Ascending aorta (tissue), 2 donors: ENCODE measurements at places on chromosomes 16 and 17.

DNA sequence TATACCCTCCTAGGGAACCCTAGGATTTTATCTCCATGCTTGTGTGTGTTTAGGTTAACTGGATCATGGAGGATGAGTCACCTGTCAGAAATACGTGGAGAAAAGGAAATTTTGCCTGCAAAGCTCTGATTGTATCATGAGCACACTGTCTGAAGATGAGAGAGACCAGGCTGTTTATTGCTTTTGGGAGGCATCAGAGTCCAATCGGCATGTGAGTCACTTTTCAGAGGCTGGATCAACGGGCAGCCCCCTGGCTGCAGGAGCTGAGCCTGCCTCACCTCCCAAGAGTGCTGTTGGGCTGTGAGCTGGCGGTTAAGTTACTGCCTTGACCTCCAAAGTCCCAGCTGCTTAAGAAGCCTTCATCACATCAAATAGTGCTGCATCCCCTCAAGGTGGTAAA lies 41.5 kb upstream of the MED9 start:
- no peak overlapping the region for H3K4me3 ChIP-seq
- no peak overlapping the region for H3K27ac ChIP-seq
- H3K4me1 ChIP-seq = no peaks in the 10 kb centered on the region
- no peaks in the 10 kb centered on the region for H3K36me3 ChIP-seq
- H3K27me3 ChIP-seq = no peaks in the 10 kb centered on the region

DNA sequence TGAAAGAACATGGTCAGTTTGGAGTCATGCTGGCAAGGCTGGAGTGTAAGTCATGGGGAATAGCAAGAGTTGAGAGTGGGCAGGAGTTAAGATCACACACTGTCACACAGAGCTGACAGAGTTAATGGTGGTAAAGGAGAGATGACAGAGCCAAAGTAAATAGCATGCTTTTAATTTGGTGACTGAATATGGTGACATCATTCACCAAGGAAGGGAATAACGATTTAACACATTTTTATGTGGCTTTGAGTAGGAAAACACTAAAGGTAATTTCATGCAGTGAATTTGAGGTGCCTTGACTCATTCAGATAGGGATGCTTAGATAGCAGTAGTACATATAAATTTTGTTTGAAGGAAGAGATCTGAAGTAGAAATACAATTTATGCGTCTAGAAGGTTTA lies 42.1 kb downstream of the SYNRG start:
- H3K4me1 ChIP-seq = no peaks in the 10 kb centered on the region
- H3K4me3 ChIP-seq = no peak overlapping the region

DNA sequence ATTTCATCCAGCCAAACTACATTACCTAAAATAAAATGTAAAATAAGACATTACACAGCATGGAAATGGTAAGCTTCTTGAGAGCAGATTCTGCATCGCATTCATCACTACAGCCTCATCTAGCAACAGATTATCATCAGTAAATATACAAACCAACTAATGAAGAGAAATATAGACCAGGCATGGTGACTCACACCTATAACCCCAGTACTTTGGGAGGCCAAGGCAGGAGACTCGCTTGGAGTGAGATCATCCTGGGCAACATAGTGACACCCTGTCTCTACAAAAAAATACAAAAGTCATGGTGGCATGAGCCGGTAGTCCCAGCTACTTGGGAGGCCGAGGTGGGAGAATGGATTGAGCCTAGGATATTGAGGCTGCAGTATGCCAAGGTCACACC lies 19.9 kb downstream of the NCBP3 start:
- no peaks in the 10 kb centered on the region for H3K4me1 ChIP-seq
- no peaks in the 10 kb centered on the region for H3K27me3 ChIP-seq
- H3K4me3 ChIP-seq = no peak overlapping the region
- H3K27ac ChIP-seq = no peak overlapping the region
- no peak for DNase-seq
- peaks cover 65% of the 10 kb centered on the region for H3K36me3 ChIP-seq

- no peak for DNase-seq
- no peaks in the 10 kb centered on the region for H3K4me1 ChIP-seq
- H3K27ac ChIP-seq = no peak overlapping the region
- no peaks in the 10 kb centered on the region for H3K36me3 ChIP-seq
- H3K4me3 ChIP-seq = no peak overlapping the region
Measured at GRCh38 chr17:82316651-82317393, 586 bp downstream of the CD7 start.

GRCh38 chr17:18258356-18259038 lies at the start of gene FLII:
Gene FLII, minus strand, starts transcription at chr17:18258738. Its CDS starts 48 bp downstream, at chr17:18258690.
- H3K4me1 ChIP-seq = peaks cover 22% of the 10 kb centered on the region
- peak within 1 kb of the TSS; percentile 83 for H3K4me3 ChIP-seq
- H3K27me3 ChIP-seq = no peaks in the 10 kb centered on the region
- peaks cover 38% of the 10 kb centered on the region for H3K36me3 ChIP-seq
- H3K27ac ChIP-seq = peak within 1 kb of the TSS; percentile 96
- peak; percentile 75 for DNase-seq

- peaks cover 36% of the 10 kb centered on the region for H3K4me1 ChIP-seq
- no peaks in the 10 kb centered on the region for H3K36me3 ChIP-seq
- DNase-seq = peak; percentile 89
- no peak overlapping the region for H3K4me3 ChIP-seq
- H3K27ac ChIP-seq = peak overlapping the region; percentile 87
Measured at GRCh38 chr17:4509401-4509800, 10.7 kb downstream of the SPNS2 start.

DNA sequence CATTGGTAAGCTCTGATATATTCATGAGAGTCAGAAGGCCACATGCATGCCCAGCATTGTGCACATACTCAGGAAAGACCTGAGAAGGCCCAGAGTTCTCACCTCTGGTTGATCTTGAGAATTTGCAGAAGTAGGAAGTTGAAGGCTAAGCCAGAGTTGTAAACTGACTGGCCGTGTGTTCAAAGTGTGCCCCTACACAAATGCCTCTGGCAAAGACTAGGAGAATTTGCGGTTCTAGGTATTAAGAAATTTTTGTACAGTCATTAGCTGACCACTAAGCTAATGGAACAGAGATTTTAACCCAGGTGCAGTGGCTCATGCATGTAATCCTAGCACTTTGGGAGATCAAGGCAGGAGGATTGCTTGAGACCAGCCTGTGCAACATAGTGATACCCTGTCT lies 25.0 kb downstream of the FBXL20 start:
- H3K27ac ChIP-seq = no peak overlapping the region
- DNase-seq = no peak
- no peaks in the 10 kb centered on the region for H3K36me3 ChIP-seq
- no peaks in the 10 kb centered on the region for H3K4me1 ChIP-seq
- no peak overlapping the region for H3K4me3 ChIP-seq

- H3K4me1 ChIP-seq = peaks cover 4% of the 10 kb centered on the region
- H3K27ac ChIP-seq = peak overlapping the region; percentile 92
- H3K36me3 ChIP-seq = no peaks in the 10 kb centered on the region
- H3K27me3 ChIP-seq = no peaks in the 10 kb centered on the region
- peak overlapping the region; percentile 82 for H3K4me3 ChIP-seq
Measured at GRCh38 chr16:30902029-30902972, 5.9 kb downstream of the CTF1 start.

DNA sequence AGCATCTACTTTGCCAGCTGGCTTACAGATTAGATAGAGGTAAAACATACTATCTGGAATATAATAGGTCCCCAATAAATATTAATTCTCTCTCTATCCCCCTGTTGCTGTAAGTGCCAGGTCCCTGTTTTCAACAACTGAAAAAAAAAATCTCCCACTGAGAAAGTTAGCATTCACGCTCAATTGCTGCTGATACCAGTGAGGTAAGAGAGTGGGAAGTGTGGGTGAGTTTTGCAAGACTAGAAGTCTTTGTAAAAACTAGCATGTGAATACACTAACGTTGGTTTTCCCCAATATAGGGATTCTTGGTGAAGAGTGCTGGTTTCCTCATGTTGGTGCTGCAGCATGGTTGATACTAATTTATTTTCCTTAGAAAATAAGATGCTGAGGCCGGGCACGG lies 11.7 kb upstream of the TAOK1 start:
- H3K4me1 ChIP-seq = no peaks in the 10 kb centered on the region
- H3K27ac ChIP-seq = no peak overlapping the region
- no peak for DNase-seq
- H3K27me3 ChIP-seq = no peaks in the 10 kb centered on the region
- no peaks in the 10 kb centered on the region for H3K36me3 ChIP-seq

DNA sequence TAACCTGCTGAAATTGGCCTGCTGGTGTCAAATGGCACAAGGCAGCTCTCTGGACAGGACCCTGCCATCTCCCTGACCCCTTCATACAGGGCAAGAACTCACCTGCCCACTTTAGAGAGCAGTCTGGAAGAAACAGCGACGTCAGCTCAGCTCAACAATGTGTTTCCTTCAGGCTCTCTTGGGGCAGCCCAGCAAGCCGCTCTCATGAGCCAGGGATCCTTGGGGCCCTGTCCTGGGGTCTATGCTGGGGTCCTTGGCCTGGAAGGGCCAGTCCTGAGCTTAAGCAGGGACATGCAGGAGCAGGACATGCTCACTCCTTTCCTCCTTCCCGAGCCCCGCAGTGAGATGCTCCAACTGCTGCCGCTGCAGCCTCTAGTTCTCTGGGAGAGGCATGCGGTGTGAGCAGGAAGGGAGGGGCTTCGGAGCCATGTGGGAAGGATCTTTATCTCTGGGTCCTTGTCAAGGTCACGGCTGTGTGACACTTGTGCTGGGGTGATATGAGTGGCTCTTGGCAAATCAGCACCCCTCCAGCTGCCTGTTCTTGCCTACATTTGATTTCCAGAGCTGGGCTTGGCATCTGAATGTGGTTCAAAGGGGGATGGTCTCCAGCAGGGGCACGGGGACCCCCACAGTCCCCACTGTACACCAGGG lies 3.4 kb downstream of the C1QTNF1 start:
- peak overlapping the region; percentile 89 for H3K27ac ChIP-seq
- no peak for DNase-seq
- H3K36me3 ChIP-seq = no peaks in the 10 kb centered on the region
- H3K4me1 ChIP-seq = peaks cover 23% of the 10 kb centered on the region
- H3K4me3 ChIP-seq = peak overlapping the region; percentile 93
- H3K27me3 ChIP-seq = no peaks in the 10 kb centered on the region

DNA sequence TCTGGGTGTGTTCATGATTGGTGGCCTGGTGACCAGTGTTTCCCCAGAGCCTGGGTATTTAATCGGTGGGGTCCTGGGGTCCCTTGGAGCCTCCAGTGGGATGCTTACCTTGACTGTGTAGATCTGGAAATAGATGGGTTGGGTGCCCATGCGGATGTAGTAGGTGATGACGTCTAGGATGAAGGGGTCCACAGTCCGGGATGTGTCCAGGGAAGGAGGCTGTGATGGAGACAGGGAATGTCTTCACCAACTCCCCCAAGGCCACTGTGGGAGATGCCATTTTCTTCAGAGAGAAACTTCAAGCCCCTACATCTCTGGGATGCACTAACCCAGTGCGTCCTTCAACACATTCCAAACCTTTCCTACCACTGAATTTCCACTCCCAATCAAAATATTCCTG lies 24.1 kb upstream of the MFSD6L start:
- no peaks in the 10 kb centered on the region for H3K36me3 ChIP-seq
- no peaks in the 10 kb centered on the region for H3K4me1 ChIP-seq
- H3K27ac ChIP-seq = no peak overlapping the region

- DNase-seq = peak; percentile 16
- H3K4me3 ChIP-seq = no peak overlapping the region
- H3K27ac ChIP-seq = no peak overlapping the region
- H3K4me1 ChIP-seq = no peaks in the 10 kb centered on the region
- H3K36me3 ChIP-seq = no peaks in the 10 kb centered on the region
Measured at GRCh38 chr16:27427538-27427937, 25.6 kb downstream of the IL21R start.

- H3K27ac ChIP-seq = peak overlapping the region; percentile 85
- no peaks in the 10 kb centered on the region for H3K27me3 ChIP-seq
- H3K36me3 ChIP-seq = peaks cover 13% of the 10 kb centered on the region
- peak overlapping the region; percentile 89 for H3K4me3 ChIP-seq
Measured at GRCh38 chr16:678858-679813, 1.1 kb upstream of the STUB1 start.

DNA sequence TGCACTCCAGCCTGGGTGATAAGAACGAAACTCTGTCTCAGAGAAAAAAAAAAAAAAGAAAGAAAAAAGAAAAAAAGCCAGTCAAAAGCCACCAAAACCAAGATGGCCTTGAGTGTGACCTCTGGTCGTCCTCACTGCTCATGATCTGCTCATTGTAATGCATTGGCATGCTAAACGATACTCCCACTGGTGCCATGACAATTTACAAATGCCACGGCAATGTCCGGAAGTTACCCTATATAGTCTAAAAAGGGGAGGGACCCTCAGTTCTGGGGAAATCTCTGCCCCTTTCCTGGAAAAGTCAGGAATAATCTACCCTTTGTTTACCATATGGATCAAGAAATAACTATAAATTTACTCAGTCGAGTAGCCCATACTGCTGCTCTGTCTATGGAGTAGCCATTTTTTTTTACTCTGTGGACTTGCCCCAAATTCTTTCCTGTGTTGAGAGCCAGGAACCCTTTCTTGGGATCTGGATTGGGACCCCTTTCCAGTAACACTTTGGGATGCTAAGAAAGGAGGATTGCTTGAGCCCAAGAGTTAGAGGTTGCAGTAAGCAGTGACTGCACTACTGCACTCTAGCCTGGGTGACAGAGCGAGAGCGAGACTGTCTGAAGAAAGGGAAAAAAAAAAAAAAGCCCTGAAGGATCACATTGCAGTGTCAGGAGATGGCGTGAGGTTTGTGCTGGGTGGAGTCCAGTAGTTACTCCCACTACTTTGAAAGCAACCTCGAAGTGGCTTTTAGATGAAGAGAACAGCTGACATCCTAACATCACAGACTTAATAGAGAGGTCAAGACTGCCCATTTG lies 3.7 kb upstream of the TMEM231 start:
- H3K27ac ChIP-seq = no peak overlapping the region
- H3K4me1 ChIP-seq = no peaks in the 10 kb centered on the region
- no peak overlapping the region for H3K4me3 ChIP-seq
- DNase-seq = no peak

DNA sequence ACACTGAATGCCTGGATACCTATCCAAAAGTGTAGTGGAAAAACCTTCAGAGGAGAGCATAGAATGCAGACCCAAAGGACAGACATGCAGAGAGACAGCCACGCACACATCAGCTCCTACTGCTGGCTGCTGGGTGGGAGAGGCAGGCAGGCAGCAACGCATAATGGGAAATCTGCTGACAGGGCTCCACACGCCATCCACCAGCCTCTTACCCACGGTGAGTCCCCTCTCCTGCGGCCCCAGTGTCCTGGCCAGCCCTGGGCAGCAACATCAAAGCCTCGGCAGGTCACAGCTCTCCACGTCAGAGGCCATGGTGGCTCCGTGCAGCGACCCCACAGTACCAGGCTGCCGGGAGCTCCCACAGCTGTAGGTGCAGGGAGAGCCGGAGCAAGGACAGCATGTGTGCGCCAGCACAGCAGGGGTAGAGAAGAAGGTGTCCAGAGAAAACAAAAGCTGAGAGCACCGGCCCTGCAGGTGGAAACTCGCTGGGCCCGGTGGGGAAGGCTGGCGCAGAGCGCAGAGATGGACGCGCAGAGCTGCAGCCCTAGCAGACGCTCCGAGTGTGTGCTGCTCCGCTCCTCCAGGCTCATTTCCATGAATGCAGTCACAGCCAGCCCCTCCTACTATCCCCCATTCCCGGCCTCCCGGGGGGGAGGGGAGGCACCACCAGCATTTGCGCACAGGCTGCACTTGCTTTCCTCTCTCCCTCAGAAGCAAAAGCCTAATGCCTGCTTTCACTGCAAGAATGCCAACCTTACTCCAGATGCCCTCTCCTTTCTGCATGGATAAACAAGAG lies 58.9 kb downstream of the CYTH1 start:
- no peak overlapping the region for H3K27ac ChIP-seq
- no peaks in the 10 kb centered on the region for H3K27me3 ChIP-seq
- peak overlapping the region; percentile 28 for H3K4me3 ChIP-seq
- H3K4me1 ChIP-seq = peaks cover 13% of the 10 kb centered on the region
- H3K36me3 ChIP-seq = no peaks in the 10 kb centered on the region
- no peak for DNase-seq

GRCh38 chr17:42358434-42358833 lies 29.8 kb downstream of the STAT3 start:
- peaks cover 14% of the 10 kb centered on the region for H3K4me1 ChIP-seq
- no peak overlapping the region for H3K4me3 ChIP-seq
- peak; percentile 19 for DNase-seq
- H3K36me3 ChIP-seq = no peaks in the 10 kb centered on the region
- no peaks in the 10 kb centered on the region for H3K27me3 ChIP-seq
- no peak overlapping the region for H3K27ac ChIP-seq
